ENCODE measurements at places on chromosomes 3 and 15.

GRCh38 chr3:28294667-28295413 lies 53.4 kb downstream of the CMC1 start:
- no peak for DNase-seq

DNA sequence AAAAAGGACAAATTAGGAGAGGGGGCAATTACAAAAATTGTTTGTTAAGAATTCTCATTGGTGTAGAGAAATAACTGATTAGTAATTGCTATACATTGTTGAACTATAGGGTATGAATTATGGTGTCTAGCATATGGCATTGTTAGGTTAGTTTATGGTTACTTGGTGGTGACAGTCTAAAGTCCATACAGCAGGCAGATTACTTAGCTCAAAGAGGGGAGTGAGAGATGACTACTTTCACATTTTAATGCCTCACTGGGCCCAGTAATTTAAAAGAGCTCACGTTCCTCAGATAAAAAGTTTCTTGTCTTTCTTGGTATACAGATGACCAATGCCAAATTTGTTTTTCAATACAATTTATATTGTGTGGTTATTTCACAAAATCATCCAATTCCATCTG lies 112.4 kb upstream of the NEDD4 start:
- DNase-seq: no peak

GRCh38 chr15:76585576-76585897 lies 249.0 kb downstream of the ISL2 start:
- DNase-seq: no peak

DNA sequence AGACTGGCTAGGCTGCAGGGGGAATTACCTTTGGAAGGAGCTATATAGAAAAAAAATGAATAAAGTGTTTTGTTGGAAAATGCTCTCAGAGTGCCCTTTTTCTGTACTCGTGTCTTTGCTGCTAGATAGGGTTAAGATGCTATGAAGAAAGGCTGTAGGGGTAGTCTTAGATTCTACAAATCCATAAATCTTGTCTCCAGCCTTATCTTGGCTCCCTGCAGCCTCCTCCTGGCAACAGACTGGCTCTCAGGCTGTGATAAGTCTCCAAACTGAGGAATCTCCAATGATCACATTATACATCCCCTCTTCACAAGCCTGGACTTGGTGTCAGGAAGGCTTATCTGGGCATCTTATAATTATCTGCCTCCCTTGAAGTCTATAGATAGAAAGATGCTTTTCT lies 9.3 kb downstream of the LPCAT4 start:
- no peak for DNase-seq

GRCh38 chr3:122975924-122976293 lies 51.7 kb downstream of the SEMA5B start:
- DNase-seq: no peak

DNA sequence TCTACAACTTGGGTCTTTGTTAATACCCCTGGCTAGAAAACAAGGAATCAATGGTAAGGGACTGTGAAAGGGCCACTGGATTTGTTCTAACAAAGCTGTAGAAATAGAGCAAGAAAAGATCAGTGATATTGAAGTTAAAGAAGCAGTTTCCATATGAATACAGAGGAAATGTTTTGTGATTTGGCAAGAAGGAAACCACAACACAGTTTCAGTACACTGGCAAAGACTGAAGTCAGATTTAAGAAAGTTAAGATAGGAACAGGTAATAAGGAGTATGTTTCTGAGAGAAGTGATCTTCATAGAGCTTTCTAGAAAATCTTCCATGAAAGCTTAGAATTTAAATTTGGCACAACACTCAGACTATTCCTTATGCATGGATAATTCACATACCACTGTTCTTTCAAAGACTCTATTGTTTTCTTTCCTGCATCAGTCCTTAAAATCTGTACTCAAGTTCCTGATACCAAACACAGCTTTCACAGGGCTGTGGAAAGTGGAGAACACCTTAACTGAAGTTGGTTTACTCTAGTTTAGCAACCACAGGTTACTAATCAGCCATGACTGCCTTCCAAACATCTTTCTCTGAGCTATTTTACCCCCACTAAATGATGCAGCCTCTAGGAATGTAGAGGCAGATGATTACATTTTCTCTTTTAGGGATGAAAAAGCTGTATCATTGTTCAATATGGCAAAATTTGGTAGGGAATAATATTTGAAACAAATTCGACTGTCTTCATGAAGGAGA lies 32.4 kb upstream of the ALCAM start:
- peak; percentile 53 for DNase-seq

GRCh38 chr3:48394391-48394790 lies 22.4 kb downstream of the FBXW12 start:
- no peak for DNase-seq

- no peak for DNase-seq
Observed at GRCh38 chr15:27936164-27936563, 163.0 kb downstream of the OCA2 start.

DNA sequence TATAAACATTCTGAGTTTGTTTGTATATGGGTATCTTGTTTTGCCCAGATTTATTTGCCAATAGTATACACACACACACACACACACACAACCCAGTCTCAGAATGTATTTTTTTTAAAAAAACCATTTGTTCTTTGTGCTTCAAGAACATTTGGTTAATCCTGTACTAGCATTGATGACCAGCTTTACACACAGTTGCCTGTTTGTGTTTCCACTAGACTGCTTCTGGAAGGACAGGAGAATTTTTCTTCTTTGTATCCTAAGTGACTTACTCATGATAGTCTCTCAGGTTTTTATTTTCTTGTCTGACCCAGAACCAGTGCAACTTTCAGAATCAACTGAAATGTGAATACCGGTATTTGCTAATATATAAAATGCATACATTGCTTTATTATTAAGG lies 40.5 kb downstream of the U2SURP start:
- DNase-seq: no peak

GRCh38 chr3:98223907-98224672 lies 40.0 kb upstream of the OR5H6 start:
- DNase-seq: no peak

DNA sequence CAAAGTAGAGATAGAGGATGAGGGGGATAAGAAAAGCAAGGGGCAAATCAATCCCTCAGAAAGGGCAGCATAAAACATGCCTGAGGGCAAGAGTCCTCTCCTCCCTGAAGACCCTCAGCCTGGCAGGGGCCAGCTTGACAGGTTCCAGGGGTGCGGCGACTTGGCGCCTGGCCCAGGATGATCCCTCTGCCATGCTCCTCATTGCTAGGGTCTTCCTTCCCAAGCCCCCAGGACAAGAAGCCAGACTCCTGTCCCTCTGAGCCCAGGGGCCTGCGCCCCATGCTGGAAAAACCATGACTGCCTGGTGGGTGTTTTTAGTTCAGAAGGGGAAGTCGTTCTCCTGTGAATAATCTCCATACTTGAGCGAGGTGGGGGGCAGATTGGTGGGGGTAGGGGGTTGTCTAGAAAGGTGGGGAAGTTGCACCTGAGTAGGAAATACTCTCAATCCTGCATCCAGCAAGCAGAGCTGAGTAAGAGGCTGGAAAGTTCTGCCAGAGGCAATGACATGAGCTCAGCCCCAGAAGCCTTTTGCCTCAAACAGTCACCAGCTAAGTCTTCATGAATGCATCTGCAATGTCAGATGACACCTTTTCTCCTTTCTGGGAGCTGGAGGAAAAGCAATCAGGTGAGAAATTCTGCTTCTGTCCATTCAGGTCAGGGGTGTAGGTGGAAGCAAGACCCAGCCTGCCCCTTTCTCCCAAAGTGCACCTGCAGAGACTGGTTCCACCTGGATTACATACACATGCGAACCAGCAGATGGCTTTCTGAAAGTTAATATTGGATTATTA lies 18.3 kb downstream of the SLC12A8 start:
- DNase-seq: no peak

DNA sequence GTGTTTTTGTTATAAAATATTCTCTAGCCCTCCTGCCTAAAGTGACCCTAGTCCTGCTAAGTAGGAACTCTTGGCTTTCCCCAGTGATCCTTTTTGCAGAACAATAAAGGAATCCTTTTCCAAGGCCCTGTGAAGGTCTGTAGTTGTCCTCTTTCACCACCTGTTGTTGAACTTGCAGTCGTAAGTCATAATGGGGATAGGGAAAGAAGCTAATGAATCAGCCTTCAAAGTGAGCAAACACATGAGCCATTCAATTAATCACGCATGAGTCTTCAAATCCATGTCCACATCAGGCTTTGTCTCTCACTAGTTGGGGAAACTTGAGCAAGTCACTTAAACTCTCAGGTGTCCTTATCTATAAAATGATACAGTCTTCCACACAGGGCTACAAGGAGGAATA lies 27.6 kb downstream of the ZNF860 start:
- DNase-seq: no peak

DNA sequence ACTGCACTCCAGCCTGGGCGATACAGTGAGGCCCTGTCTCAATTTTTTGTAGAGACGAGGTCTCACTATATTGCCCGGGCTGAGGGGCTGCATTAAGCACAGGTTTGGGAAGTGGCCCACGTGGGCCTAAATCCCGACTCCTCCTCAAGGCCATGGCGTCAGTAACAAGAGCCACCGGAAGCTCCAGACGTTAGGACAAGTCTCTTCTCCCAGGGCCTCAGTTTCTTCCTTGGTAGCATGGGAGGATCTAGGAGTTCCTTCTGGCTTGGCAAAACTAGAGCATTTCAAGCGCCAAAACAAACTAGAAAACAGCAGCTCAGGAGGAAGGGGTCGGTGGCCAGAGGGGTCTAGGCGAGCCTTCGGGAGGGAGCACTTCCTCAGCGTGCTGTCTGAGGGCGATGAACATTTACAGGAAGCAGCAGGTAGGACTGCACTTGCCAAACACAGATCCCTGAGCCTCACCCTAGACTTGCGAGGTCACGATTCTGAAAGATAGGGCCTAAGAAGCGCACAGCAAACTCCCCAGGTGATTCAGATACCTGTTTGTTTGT lies 536 bp downstream of the SNAPC5 start:
- no peak for DNase-seq

- no peak for DNase-seq
Observed at GRCh38 chr3:35523838-35524237, 115.5 kb upstream of the ARPP21 start.

All from AG10803 (cell line).